Astrocyte (in vitro differentiated cells and primary cell): ENCODE measurements at places on chromosomes 12 and 14. TPM values are rescaled to one million over a fixed set of nuclear protein-coding genes. Genes with fewer than 3 reads are reported as not detected.

GRCh38 chr12:130703733-130704375 lies 12.2 kb downstream of the RIMBP2 start:
- DNase-seq, result no peak

GRCh38 chr14:51455041-51455835 lies 196.5 kb upstream of the FRMD6 start:
- DNase-seq, result no peak

DNA sequence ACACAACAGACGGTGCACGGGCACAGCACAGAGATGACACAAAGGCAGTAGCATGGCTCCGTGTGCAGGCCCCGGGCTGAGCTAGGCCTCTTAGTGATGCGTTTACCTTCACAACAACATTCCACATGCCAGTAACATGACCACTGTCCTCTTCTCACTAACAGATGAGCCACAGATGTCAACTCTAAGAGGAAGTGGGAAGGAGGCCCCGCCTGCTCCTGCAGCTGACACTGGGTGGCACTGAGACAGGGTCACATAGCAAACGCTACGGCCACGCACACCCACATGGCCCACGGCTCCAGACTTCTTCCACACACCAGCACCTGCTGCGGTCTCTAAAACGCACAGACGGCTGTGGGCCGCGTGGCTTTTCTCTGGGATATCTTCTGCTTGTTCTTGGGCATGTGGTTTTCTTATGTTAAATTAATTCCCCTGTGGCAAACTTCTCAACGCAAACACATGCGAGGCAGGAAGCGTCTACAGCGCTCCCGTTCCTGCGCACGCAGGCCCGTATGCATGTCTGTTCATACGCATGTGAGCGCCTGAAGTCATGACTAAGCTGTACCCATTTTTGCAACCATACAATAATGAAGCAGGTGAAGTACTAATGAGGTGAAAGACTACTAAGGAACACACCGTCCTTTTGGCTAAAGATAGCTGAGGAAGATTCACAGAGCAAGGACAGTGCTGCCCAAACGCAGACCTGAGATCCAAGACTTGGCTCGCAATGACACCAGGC lies 26.8 kb downstream of the AMN start:
- peak; percentile 16 for DNase-seq

DNA sequence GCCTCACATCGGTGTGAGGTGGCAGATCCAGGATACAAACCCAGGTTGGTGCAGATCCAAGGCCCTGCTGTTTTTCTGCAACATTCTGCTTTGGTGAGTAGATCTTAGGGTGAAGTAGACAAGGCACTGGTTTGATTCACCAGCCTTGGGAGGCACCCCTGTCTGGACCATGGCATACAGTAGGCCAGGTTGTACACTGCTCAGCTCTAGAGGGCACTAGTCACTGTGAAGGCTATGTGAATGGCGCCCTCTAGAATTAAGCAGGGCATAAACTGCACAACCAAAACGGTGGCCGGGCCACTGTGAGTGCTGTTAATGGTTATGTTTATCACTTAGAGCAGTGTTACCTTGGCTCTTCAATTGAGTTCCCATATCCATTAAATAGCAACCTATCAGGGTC lies 280.6 kb upstream of the PWP1 start:
- peak; percentile 25 for DNase-seq

SOAT2 gene
- total RNA-seq, result not detected in 2 replicates
